Fibroblast of skin of right quadriceps (primary cell): ENCODE measurements at places on chromosomes 2 and 18.
A peak's percentile ranks its signal among the peaks of the same experiment; 100 is the strongest.

GRCh38 chr18:28136071-28136470 lies 40.9 kb downstream of the CDH2 start:
- DNase-seq, result no peak

GRCh38 chr2:150133623-150134022 lies 353.8 kb downstream of the RND3 start:
- DNase-seq, result peak; percentile 84

GRCh38 chr18:48027401-48027963 lies 97.0 kb upstream of the SMAD2 start:
- no peak for DNase-seq

GRCh38 chr18:48454261-48454757 lies 45.1 kb upstream of the ZBTB7C start:
- no peak for DNase-seq

- peak; percentile 31 for DNase-seq
Measured at GRCh38 chr2:112840068-112840445, 3.5 kb upstream of the IL1B start.

- no peak for DNase-seq
Measured at GRCh38 chr2:31886700-31887099, 124.1 kb downstream of the MEMO1 start.
